Putamen (tissue), 1 donor: ENCODE measurements at places on chromosomes 2 and 18.

DNA sequence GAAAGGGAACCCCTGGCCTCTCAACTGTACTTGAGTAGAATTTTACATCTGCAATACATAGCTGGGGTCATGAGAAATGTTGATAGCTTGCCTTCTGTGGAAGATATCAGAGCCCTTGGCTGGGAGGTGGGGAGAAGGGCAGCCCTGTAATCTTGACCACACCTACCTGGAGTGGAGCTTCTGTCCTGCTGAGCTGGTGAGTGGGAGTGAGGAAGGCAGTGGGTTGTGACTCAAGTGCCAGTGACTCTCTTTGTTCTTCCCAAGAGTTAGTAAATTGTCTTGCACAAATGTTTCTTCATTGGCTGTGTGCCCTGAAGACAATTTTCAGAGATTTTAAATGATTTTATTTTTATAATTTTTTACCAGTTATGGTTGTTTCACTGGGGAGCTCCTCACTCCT is 277.3 kb downstream of the MBD5 start:
- no peak for DNase-seq

DNA sequence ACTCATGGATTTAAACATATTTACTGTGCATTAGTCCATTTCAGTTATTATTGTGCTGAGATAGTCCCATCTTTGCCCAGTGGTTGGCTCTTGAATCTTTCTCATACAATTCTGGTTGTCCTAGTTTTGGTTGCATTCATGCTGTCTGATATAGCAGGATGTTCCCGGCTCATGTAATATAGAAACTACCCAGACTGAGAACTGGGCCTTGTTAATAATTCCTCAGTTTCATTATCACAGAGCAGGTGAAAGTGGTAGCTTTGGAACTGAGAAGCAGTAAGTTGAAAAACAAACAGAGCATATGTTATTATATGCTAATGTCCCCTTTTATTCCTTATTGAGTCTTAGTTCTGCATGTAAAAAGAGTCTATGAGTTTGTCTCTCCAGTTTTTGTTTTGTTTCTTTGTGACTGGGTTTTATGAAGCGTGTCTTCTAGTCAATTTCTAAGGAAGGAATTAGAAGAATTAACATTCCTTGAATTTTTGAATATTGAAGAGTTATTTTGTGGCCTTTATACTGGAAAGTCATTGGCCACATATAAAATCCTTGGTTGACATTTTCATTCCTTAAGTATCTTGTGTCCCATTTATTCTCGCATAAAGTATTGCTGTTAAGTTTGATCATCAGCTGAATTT is 43.3 kb downstream of the EIF5B start:
- DNase-seq: no peak

DNA sequence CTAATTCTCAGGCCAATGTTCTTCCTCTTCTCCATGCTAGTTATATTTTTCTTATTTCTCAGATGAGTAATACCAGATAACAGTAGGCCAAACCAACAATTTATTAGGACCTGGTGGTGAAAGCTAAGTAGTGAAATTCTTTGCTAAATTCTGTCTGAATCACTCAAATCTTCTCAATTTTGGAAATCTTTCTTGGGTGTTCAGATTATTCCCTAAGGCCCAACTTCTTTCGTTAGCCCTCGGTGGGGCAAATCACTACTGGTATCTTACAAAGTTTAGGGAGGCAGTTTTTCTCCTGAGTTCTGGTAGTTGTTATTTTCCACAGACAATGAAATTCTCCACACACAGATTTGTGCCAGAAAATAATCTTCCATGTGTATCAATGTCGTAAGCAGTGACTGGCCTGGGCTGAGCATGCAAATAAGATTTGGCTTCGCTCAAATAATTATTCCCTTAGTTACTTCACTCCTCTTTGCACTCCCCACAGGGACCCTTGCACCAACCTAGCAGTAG is 443.5 kb upstream of the SLC14A2 start:
- no peak for DNase-seq

DNA sequence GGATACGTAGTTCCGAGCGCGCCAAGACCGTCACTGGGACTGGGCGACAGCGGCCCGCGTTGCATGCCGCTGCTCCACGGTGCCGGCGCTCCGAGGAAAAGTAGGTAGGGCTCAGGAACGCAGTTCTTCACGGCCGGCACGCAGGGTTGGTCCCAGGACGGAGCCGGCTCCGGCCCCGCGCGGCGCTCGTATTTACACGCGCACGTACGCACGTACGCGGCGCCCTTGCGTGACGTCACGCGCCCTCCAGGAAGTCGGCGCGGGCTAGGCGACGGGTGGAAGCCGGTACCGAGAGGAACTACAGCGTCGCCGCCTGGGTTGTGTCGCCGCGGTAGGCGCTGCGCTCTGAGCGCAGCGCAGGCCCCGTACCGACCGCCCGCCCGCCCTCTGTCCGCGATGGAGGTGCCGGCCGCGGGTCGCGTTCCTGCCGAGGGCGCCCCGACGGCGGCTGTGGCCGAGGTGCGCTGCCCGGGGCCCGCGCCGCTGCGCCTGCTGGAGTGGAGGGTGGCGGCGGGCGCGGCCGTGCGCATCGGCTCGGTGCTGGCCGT is at the start of gene CTDP1:
Gene CTDP1 (plus strand): TSS at position 252 of the 548 bp plus-strand sequence. CDS start 145 bp downstream, at position 397.
- peak; percentile 91 for DNase-seq

- DNase-seq: no peak
Measured at GRCh38 chr2:240500561-240501423, 57.0 kb downstream of the ANKMY1 start.

- no peak for DNase-seq
Measured at GRCh38 chr2:215423234-215423633, 12.6 kb downstream of the FN1 start.

DNA sequence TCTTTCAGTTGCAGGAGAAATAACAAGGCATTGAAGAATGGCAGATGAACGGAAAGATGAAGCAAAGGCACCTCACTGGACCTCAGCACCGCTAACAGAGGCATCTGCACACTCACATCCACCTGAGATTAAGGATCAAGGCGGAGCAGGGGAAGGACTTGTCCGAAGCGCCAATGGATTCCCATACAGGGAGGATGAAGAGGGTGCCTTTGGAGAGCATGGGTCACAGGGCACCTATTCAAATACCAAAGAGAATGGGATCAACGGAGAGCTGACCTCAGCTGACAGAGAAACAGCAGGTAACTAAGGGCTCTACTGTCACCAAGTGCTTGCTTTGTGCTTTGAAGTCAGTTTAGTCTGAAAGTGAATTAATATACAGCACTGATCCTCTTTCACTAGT is 118.5 kb upstream of the UNC80 start:
- no peak for DNase-seq

- DNase-seq: no peak
Measured at GRCh38 chr18:45978084-45978483, 11.0 kb upstream of the EPG5 start.

- DNase-seq: no peak
Measured at GRCh38 chr2:162149940-162150339, 2.1 kb downstream of the GCG start.

GRCh38 chr2:67645280-67646138 is 248.4 kb downstream of the ETAA1 start:
- DNase-seq: no peak

- no peak for DNase-seq
Measured at GRCh38 chr18:76997951-76998808, 134.4 kb downstream of the MBP start.

DNA sequence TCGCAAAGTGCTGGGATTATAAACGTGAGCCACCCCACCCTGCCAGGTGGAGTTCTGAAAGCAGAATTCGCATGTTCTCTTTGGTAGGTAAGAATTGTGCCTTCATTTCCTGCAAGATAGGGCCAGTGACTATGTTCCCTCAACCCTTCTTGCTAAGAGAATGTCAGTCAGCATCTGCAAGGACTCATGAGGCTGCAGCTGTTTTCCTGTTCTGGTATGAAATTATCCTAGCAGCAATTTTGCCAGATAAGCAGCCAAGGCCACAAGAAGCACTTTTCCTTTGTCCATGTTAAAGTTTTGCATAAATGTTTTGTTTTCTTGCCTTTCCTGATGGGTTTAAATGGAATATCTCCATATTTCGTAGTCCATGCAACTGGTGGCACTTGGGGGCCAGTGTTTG is 6.8 kb upstream of the ARHGAP28 start:
- no peak for DNase-seq

DNA sequence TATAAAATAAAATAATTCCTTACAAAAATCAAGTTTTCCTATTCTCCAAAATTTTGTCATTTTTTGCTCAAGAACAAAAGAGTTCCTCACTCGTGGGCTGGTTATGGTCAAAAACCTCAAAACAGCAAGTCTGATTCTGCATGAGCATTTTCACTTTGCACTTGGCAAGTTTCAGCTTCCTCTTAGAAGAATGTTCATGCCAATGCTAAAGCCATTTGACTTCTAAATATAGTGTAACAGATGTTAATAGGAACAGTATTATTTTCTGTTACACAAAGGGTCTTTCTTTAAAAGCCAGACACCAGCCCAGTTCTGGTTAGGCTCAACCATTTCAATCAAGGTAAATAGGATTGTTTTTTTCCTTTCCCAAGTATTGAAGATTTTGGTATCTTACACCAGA is 261.3 kb upstream of the CCDC68 start:
- DNase-seq: no peak

DNA sequence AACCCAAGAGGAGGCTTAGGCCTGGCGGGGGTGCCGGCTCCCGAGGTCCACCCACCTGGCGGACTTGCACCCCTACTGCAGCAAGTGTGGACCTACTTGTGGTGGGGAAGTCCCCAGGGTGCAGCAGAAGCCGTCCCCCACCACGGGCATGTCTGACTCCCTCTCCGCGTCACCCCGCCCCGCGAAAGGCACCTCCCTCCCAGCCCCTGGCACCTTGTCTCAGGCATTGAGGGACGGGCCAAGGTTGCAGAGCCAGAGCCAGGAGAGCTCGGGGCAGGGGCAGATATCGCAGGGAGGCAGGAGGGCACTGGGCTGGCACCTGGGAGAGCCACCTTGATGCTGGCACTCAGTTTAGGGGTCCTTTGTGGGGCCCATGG is 19.0 kb downstream of the CROCC2 start:
- DNase-seq: no peak

DNA sequence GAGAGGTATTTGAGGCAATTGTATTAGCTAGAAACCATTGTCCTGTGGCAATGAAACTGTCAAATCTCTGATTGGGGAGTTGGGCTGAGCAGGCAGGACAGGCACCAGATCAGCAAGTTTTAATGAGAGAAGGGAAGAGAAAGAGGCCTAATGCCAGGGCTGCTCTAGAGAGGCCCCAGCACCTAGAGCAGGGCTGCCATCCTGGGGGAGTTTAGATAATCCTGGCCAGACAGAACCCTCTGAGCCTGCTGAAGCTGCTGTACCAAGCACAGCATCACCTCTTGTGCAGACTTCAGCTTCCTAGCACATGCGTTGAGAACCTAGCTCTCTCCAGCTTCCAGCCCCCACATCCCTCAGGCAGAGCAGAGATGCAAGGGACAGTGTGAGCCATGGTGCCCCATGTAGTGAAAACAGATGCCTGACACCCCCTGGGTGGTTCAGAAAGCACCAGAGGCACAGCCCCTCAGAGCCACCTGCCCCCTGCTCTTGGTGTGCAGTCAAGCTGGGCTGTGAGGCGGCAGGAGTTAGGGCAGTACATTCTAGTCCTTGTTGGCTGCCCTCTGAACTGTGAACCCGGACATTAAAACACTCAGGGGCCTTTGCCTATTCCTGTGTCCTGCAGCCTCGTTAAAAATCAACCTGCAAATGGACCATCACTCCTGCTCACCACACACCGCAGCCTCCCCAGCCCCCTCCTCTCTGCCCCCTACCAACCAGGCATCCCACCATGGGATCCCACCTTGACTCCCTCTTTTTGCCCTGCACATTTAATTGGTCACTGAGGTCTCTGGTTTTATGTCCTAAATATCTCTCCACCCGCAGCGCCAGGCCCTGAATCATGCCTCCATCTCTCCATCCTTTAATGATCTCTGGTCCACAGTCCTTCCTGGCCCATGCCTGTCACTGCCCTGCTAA is 52.7 kb downstream of the ADD2 start:
- DNase-seq: no peak

DNA sequence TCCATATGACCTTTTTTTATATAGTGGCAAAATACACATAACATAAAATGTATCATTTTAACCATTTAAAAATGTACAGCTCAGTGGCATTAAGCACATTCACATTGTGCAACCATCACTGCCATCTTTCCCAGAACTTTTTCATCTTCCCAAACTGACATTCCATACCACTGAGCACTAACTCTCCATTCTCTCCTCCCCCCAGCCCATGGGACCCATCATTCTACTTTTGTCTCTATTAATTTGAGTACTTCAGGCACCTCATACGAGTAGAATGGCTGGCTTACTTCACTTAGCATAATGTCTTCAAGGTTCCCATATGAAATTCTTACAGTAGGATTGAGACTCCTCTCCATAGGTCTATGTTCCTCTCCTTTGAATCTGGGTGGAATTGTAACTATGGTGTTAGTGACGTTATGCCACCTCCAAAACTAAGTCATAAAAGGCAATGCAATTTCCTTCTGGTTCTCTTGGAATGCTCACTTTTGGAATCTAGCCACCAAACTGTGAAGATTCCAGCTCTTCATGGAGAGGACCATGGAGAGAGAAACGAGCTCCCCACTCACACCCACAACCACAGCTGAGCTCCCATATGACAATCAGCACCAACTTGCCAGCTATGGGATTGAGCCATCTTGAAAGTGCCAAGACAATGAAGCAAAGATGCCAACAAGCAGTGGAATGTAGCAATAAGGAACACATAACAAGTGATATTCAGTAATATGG is 9.8 kb upstream of the DNAJC27 start:
- no peak for DNase-seq

GRCh38 chr2:56286936-56287335 is 103.1 kb downstream of the CCDC85A start:
- no peak for DNase-seq

DNA sequence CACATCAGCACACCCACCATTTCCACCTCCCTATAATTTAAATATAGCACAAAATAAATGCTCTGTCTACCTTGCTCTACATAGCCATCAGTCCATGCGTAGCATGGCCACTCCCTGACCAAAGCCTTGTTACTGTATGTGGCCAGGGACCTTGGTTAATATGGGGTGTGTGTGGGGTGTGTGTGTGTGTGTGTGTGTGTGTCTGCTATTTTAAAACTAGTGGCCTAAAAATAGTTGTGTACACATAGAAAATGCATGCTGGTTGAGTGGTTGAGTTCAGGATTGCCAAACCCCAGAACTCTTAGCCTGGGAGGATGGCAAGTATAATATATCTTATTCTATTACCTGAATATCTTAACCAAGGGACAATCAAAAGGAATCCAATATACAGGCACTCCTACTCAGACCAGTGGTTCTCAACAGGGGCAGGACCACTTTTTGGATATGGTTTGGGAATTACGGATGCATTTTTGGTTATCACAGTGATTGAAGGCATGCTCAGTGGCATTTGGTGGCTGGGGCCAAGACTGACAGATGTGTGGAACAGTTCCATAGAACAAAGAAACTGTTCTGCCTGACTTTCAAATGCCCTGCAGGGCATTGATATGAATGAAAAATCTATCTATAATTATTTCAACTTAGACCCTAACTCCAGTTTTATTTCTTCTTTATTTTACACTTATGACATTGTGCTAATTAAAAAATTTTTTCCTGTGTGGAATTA is 72.3 kb upstream of the PSME4 start:
- peak; percentile 82 for DNase-seq

- DNase-seq: no peak
Measured at GRCh38 chr2:227430639-227431038, 41.3 kb upstream of the AGFG1 start.
